ENCODE measurements at places on chromosomes 3 and 15.

GRCh38 chr3:178206521-178206920 is 329.7 kb upstream of the KCNMB2 start:
- no peak for DNase-seq

DNA sequence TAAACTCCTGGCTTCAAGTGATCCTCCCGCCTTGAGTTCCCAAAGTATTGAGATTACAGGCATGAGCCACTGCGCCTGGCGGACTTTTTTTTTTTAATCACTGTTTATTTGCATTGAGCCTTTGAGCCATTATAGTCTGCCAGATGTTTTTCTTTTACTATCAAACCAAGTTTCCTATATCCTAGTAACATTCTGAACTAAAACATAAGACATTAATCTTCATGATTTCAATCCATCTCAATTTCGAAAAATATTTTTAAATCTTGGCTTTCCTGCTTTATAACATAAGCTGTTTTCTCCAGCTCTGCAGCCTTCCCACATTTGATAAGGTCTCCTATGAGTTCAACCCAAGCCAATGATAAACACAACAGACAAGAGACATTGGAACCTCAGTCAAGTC is 75.4 kb downstream of the UMPS start:
- no peak for DNase-seq

- no peak for DNase-seq
Measured at GRCh38 chr3:132464066-132464465, 46.8 kb downstream of the DNAJC13 start.

- DNase-seq, result no peak
Measured at GRCh38 chr3:142976621-142977398, 13.3 kb upstream of the PAQR9 start.

DNA sequence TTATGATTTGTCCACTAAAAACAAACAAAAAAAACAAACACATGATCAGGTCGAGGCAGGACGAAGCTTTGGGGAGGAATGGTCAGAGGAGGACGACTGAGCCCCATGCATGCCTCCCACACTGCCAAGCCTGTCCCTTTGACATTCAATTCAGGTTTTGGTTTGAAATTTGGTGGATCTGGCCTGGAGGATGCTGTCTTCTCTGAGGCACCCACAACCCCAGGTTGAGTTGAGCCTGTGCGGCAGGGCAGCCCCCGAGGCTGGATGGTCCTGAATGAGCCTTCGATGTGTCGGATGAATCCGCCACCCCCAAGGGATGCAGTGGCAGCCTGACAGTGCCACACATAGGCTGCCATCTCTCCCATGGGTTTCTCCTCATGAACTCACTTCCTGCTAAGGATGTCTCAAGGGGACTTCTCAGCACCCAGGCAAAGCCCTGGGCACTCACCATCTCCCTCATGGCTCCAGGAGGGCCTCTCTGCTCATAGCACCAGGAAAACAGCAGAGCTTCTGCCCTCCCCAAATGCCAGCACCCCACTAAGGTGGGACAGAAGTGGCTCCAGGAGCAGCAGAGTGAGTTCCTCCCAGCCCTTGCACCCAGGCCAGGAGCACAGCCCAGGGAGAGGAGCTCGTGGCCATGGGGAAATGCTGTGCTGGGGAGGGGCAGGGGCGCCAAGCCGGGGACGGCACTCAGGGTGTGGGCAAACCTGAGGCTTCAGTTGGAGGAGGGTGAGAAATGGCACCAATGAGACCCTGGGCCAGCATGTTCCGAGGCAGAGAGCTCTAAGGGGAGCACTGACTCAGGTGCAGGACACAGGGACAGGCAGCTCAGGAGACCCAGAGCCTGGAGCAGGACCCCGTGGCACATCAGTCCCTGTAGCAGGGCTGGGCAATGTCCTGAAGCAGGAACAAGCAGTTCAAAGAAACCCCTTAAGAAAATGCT is 18.5 kb downstream of the PRR23E start:
- DNase-seq, result no peak

DNA sequence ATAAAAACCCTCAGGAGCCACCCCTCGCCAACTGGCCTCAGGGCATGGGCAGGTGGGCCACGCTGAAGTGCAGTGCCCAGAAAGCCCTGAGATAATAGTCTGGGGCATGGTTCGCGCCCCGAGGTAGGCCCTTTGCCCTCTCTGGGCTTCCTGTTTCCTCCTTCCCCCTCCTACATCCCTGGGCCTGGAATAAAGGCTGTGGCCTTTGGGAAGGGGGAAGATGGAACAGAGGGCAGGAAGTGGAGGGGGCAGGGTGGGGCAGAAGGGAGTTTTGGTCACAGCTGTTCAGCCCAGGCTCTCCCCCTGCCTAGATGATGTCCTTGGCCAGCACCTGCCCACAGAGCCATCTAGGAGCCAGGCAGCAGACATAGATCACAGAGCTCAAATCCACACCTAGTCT is 11.3 kb downstream of the CSRNP1 start:
- no peak for DNase-seq

DNA sequence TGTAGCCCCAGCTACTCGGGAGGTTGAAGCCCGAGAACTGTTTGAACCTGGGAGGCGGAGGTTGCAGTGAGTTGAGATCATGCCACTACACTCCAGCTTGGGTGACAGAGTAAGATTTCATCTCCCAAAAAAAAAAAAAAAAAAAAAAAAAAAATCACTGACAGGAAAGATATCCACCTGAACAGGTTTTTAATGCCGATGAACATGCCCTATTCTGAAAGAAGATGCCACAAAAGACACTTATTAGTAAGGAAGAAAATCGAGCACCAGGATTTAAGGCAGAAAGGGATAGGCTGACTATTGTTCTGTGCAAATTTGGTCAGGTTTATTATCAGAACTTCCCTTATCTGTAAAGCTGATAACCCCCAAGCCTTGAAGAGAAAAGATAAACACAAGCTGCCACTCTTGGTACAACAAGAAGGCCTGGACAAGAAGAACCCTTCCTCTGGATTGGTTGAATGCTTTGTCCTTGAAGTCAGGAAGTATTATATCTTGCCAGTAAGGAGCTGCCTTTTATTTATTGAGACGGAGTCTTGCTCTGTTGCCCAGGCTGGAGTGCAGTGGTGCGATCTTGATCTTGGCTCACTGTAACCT is 2.7 kb upstream of the PARP16 start:
- DNase-seq, result no peak

GRCh38 chr3:100009276-100010086 is 104.8 kb downstream of the FILIP1L start:
- DNase-seq, result no peak

Measured in stimulated activated CD8-positive, alpha-beta memory T cell treated with anti-CD3 and anti-CD28 coated beads, Interleukin-7, amount 100 ng/mL, for 1 hour (primary cell).